ENCODE measurements at places on chromosomes 11 and 22.
A peak's percentile ranks its signal among the peaks of the same experiment; 100 is the strongest.

GRCh38 chr22:40008726-40009291, 14.1 kb downstream of the FAM83F start:
- DNase-seq = no peak

GRCh38 chr11:76208438-76209374, 2.4 kb upstream of the WNT11 start:
- peak; percentile 75 for DNase-seq

DNA sequence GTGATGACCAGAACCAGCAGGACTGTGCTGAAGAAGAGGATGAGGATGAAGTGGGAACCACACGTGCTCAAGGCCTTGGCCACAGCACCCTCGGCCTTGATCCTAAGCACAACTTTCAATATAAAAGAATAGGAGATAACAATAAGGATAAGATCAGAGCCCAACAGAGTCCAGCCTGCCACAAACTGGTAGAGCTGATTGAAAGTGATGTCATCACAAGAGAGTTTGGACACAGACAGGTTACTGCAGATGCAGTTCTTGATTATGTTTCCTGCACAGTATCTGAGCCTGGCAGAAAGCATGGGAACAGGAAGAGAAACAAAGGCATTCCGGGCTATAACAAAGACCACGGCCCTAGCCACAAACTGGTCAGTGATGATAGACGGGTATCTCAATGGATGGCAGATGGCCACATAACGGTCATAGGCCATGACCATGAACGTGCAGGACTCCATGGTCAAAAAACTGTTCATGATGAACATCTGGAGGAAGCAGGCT, 4.5 kb downstream of the OR56A4 start:
- DNase-seq = no peak

- DNase-seq = no peak
Measured at GRCh38 chr11:64041846-64042245, 6.1 kb downstream of the FLRT1 start.

DNA sequence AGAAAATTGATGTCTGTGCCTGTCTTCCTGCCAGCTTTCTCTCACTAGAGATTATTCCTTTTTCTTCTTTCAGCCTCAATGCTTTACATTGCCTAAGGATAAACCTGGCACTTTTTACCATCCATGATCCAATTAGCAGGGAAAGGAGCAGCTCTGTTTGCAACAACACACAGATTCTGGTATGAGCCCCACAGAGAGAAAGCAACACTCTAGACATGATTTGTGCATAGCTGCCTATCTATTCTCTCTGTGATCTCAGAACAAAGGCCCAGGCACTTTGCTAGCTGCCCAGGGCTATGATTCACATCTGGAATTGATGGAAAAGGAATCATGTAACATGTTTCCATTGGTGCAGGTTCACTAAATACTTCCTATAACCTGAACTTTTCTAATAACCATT, 685.0 kb downstream of the ETS1 start:
- no peak for DNase-seq

GRCh38 chr11:128476729-128477128, 110.6 kb downstream of the ETS1 start:
- DNase-seq = peak; percentile 70

DNA sequence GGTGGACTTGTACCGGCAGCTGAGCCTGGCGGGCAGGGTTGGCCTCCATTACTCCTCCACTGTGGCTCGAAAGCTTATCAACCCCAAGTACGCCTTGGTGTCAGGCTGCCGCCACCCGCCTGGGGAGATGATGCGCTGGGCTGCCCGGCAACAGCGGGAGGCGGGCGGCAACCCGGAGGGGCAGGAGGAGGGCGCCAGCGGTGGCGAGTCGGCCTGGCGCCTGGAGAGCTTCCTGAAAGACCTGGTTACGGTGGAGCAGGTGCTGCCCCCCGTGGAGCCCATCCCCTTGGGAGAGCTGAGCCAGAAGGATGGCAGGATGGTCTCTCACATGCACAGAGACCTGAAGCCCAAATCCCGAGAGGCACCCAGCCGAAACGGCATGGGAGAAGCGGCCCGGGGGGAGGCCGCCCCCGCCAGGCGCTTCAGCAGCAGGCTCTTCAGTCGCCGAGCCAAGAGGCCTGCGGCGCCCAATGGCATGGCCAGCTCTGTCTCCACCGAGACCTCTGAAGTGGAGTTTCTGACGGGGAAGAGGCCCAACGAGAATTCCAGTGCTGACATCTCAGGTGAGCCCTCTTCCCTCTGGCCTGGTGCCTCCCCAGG, 26.7 kb downstream of the FAM83F start:
- no peak for DNase-seq

DNA sequence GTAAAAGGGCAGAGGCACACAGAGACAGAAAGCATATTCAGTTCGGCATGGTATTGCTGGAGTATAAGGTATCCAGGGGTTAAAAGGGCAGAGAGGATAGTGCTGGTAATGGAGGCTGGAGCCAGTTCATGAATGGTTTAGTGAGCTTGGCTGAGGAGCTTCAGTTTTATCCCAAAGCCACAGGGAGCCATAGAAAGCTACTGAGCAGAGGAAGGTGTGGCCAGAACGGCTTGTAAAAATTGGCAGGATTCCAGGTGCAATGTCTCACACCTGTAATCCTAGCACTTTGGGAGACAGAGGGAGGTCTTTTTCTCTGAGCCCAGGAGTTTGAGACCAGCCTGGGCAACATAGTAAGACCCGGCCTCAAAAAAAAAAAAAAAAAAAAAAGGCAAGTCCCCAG, 186.1 kb downstream of the MYO18B start:
- DNase-seq = no peak

GRCh38 chr11:74620531-74620930, 28.1 kb downstream of the POLD3 start:
- no peak for DNase-seq
